Fibroblast of skin of right biceps (primary cell): ENCODE measurements at places on chromosomes 16 and 17.

DNA sequence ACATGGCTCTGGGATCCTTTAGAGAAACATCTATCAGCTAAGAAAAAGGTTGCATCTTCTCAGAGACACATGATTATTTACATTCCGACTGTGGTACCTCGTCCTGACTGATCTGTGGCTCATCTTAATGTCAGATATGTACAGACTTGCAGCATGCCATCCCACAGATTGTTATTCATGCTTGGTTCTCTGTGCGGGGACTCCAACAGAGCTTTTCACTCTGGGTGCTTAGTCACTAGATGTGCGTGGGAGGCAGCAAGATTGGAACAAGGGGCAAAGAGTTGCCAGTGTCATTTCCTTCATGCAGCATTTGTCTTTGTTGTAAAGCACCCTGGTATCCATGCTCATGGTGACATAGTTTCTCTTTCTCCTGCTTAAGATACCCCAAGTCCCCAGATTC is 179.1 kb upstream of the CACNG5 start:
- DNase-seq = peak; percentile 61

- peak; percentile 86 for DNase-seq
Measured at GRCh38 chr16:48300391-48300856, 53.1 kb upstream of the ABCC11 start.

GRCh38 chr16:21667575-21667974 is 3.8 kb downstream of the OTOA start:
- DNase-seq = no peak

GRCh38 chr17:45146592-45146889 is 1.7 kb upstream of the HEXIM1 start:
- no peak for DNase-seq

- no peak for DNase-seq
Measured at GRCh38 chr17:81621494-81622130, 15.3 kb downstream of the NPLOC4 start.

DNA sequence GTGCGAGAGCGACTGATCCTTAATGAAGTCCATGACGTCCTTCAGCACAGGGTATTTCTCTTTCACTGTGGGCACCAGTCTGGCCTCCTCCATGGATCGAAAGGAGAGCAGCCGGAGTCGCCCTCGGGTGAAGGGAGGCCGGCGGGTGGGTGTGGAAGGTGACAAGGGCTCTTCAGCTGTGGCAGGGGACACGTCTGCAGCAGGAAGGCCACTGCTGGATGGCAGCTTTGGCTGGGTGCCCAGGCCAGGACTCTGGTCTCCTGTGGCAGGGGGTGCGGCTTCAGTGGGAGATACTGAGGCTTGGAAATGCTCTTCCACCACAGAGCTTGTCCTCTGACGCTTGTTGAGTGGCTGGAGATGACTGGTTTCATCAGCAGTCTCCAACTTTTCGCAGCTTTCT is 78.5 kb downstream of the ZZEF1 start:
- no peak for DNase-seq

DNA sequence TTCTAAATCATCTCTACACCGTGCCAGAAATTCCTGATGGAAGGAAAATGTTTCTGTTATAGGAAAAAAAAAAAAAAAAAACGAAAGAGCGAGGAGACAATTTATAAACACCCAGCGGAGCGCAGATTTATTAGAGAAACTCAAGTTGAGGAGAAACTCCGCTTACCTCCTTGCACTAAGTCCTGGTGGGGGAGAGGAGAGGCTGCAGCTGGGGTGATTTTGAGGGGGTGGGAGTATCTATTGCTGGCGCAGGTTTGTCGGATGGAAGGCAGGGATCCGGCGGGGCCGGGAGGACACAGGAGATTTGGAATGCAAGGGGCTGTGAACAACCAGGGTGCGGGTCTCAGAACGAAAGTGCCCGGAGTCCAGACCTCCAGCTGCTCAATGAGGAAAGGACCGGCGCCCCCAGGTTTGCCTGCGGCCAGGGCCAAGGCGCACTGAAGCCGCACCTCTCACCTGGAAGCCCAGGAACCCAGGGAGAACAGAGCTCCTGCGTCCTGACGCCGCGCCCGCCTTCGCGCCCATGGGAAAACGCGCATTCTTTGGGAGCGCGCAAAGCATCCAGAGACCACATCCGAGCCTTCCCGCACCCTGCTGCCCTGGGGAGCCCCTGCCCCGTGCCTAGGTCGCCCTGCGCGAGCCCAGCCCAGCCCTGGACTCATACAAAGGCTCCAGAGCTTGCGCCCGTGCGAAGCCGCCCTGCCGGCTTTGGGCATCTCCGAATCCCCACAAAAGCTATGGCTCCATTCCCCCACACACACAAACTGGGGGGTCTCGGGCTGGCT is 2.6 kb upstream of the HOXB8 start:
- no peak for DNase-seq

DNA sequence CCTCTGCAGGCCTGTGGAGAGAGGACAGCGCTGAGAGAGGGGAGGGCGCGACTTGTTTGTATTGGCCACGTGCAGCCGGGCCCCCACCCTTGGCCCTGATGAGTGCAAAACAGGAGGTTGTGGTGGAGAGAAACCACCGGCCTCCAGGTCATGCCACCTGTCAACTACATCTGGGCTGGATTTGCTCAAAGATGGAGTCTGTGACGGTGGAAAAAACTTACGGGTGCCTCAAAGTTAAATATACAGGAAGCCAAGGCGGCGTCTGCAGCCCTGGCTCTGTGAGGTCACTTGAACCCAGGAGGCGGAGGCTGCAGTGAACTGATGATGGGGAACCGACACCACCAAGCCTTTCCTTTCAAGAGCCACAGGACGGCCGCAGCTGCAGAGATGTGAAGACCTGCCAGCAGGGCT is 15.7 kb downstream of the C16orf74 start:
- no peak for DNase-seq

GRCh38 chr17:67221062-67221998 is 23.7 kb downstream of the HELZ start:
- DNase-seq = peak; percentile 63

DNA sequence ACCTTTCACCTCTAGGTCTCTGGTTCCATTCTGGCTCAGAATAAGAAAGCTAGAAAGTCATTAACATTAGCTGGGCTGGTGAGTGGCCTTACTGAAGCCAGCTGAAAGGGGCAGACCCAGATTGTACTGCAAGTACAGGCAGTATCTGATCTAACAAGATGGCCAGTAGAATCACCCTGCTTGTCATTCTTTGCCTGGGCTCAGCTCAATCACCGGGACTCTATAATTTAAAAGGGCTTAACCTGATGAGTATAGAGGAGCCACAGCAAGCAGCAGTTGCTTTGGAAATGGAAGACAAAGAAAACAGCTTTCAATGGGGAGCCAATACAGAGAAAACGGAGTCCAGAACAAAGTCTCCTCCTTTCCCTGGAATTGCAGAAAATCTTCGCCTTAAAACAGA is 13.6 kb downstream of the CDH8 start:
- no peak for DNase-seq

DNA sequence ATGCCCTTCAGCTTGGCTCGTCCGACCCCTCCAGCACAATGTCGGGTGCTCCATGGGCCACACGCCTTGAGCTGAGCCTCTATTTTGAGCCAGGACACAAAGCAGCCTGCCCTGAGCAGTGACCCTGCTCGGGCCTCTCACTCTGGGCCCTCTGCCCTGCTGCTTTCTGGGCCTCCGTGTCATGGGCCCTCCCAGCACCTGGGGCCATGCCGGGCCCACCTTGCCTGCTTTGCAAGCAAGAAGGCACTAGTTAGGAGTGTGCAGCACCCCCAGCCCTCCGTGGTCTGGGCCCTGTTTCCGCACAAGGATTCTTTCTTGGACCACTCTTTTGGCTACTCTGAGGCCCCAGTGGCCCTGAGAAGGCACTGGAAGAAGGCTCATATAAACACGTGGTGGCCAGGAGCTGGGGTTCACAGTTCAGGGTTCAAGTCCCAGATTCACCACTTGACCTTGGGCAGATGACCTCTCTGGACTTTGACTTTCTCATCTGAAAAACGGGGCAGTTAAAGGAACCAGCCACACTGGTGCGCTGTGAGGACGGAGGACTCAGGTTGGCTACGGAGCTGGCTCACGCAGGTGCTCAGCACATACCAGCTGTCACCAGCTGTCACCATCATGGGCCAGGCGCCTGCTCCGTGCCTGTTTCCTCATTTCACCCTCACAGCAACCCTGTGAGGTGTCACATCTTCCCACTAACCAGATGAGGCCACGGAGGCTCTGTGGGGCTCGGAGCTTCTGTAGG is 166.0 kb upstream of the GSE1 start:
- DNase-seq = no peak

GRCh38 chr17:7220593-7221277 is 997 bp downstream of the ACADVL start:
- DNase-seq = peak; percentile 62

- no peak for DNase-seq
Measured at GRCh38 chr17:36152639-36153120, 23.8 kb downstream of the TBC1D3B start.

GRCh38 chr16:8888951-8889892 is 7.1 kb downstream of the LITAFD start:
- no peak for DNase-seq

- DNase-seq = no peak
Measured at GRCh38 chr16:64762211-64762610, 359.7 kb downstream of the CDH11 start.

DNA sequence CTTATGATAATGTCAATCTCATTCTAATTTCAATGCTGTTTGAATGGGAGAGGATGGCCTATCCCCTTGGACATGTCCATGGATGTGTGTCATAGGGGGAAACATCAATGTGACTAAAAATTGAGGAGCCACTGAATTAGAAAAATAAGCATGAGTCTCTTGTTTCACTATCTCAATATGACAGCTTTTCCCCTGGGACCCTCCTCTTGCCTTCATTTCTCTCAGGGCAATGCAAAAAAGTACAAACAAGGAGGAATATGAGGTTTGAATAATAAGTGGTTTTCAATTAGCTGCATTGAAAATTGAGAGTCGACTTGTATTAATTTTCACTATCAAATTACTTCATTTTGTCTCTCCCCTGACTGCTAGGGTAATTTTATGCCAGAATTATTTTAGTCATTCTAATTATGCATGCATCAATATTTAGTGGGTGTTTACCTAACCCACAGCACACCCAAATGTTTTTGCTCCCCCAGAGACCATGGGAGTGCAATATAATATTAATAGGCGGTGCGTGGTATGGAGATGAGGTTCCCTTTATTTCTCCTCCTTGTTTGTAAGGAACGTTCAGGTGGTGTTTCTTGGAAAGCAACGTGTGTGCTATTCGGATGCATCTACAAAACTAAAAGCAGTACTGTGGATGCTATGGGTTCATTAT is 6.8 kb upstream of the SDR42E1 start:
- DNase-seq = no peak

GRCh38 chr16:86384263-86384649 is 126.1 kb upstream of the FOXF1 start:
- DNase-seq = no peak

DNA sequence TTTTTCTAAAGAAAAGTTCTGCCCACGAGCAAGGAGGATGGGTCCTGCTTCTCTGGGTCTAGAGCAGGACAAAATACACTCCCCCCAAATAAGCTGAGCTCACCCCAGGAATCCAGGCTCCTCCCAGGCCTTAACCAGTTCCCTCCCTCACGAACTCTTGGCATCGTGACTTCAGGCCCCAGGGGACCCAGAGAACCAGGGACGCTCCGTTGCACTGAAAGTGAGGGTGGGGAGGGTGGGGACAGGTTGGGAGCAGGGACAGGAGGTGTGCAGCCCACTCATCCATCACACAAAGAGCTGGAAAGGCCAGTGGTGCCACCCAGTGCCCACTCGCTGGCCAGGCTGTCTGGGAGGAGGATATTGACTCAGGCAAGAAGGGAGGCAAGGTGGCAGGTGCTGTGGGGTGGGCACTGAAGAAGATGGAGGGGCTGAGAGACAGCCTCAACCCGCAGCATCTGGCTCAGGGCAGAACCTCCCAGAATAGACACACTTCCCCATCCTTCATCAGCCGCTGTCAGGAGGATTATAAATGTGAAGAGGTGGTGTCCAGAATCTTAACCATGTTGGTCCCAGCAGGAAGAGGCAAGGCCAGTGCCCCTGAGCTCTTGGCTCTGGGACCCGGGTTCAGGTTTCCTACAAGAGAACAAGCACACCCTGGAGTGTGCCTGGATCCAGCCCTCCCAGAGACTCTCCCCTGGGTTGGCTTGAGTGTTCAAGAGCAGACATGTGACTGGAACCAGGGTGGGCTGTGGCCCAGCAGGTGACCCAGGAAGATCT is 67.9 kb upstream of the RPL38 start:
- DNase-seq = no peak

- peak; percentile 69 for DNase-seq
Measured at GRCh38 chr17:67443931-67444595, 67.0 kb downstream of the PITPNC1 start.

GRCh38 chr17:50531428-50532025 is 1.0 kb upstream of the EPN3 start:
- no peak for DNase-seq

DNA sequence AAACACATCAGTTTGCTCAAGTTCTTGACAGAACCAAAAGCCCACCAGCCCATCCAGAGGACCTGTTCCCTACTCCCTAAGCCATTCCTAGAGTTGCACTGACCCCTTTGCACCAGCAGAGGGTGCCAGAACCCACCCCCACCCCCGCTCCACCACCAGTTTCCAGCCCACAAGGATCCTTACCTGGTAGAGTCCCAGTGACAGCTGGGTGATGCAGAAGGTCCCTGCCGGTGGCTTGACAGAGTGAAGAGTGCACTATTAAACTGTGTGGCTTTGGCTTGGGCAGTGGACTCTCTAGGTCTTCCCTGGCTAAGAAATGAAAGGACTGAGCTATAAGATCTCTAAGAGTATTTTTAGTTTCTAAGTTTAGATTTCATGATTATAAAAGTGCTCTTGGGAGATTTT is 73.3 kb upstream of the MTMR4 start:
- DNase-seq = peak; percentile 36

DNA sequence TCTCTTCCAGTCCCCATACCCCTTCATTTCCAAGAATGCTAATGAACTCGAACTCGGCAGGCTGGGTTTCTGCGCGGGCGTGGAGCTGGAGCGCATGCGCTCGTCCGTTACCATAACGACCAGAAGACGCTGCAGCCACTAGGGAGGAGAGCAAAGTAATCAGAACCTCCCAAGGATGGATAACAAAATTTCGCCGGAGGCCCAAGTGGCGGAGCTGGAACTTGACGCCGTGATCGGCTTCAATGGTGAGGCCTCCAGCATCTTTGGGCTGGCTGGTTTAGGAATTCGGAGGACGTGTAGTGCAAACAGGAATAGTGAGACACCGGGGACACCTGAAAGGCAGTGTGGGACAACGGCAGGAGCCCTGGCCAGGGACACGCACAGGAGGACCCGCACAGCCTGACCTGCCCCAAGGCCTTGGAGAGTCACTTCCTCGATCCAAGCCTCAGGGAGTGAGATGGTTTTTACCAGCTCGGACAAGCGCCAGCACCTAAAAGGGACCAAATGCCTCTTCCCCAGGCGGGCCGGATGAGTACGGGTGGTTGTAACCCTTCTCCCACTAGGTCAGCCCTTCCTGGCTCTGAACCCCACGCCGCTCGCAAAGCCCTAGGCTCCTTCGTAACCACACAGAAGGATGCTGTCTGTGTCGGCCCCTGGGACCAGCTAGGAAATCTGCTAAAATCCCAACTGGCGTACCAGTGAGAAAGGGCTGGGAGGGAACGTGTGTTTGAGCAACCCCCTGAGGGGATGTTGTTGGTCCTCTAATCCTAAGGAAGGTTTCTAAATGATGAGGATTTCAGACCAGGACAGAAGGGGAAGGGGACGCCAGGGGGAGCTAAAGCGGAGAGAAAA is at the start of gene CFAP52:
Gene CFAP52 (plus strand): TSS at position 122 of the 852 bp plus-strand sequence. CDS start 54 bp downstream, at position 176.
- peak; percentile 76 for DNase-seq
